ENCODE measurements at places on chromosomes 13 and 19. TPM values are rescaled to one million over a fixed set of nuclear protein-coding genes. Genes with fewer than 3 reads are reported as not detected.

ODAD3 gene
- total RNA-seq = not detected

SHC2 gene
- not detected for total RNA-seq

APOC4 gene
- total RNA-seq = not detected

LGALS7B gene
- total RNA-seq = not detected

SAMD4B gene
- 78.9 TPM for total RNA-seq

ZNF625 gene
- total RNA-seq = 7.9 TPM

LCP1 gene
- 1,116 TPM for total RNA-seq
